A673 (cell line): ENCODE measurements at places on chromosomes 12 and 14.
A peak's percentile ranks its signal among the peaks of the same experiment; 100 is the strongest.

- H3K4me1 ChIP-seq = no peaks in the 10 kb centered on the region
- no peaks in the 10 kb centered on the region for H3K27me3 ChIP-seq
- H3K36me3 ChIP-seq = no peaks in the 10 kb centered on the region
- no peak for DNase-seq
Observed at GRCh38 chr14:44271637-44272036, 235.4 kb downstream of the FSCB start.

DNA sequence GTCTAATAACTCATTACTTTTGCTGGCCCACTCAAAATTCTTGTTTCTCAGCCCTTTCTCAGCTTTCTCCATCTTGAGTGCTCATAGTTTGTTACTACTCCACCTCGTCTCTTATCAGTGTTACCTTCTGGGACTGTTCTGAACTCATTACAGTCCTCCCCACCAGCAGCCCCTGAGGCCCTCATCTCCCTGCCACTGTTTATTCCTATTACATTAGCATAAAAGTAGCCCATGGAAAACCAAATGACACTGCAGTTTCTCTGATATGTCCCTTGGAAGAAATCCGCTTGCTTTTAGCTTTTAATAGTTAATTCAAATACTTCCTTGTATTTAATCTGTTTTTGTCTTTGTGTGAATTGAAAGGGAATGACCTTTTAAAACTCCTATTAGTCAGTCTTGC lies 7.6 kb downstream of the AKAP6 start:
- H3K4me3 ChIP-seq = no peak overlapping the region
- H3K27me3 ChIP-seq = no peaks in the 10 kb centered on the region
- H3K27ac ChIP-seq = no peak overlapping the region
- no peaks in the 10 kb centered on the region for H3K36me3 ChIP-seq

DNA sequence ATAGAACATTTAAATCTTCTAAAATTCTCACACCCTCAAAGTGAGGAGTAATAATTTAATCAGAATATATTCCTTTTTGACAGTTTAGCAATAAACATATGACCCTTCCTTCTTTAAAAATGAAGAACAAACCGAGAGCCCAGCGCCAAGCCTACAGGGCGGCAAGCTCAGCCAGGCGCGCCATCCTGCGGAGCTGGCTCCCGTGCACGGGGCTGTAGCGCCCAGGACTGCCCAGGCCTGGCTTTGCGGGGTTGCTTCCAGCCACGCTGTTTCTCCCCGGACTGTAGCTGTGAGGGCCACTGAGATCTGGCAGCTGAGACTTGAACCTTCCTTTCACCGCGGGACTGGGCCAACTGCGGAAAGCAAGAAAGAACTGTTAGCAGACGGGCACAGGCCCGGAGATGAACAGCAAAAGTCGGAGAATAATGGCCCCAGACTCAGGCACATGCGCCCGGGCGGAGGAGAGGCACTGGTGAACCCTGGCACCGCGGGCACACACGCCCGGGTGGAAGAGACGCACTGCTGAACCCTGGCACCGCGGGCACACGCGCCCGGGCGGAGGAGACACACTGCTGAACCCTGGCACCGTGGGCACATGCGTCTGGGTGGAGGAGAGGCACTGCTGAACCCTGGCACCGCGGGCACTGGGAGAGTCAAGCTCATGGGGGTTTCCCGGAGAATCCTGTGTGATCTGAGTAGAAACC lies 16.6 kb downstream of the PGAM5 start:
- no peak for DNase-seq
- peaks cover 81% of the 10 kb centered on the region for H3K36me3 ChIP-seq
- H3K4me1 ChIP-seq = peaks cover 7% of the 10 kb centered on the region
- H3K27me3 ChIP-seq = no peaks in the 10 kb centered on the region
- no peak overlapping the region for H3K4me3 ChIP-seq
- H3K27ac ChIP-seq = no peak overlapping the region

- no peak overlapping the region for H3K27ac ChIP-seq
- DNase-seq = no peak
- H3K4me3 ChIP-seq = no peak overlapping the region
- H3K36me3 ChIP-seq = no peaks in the 10 kb centered on the region
- no peaks in the 10 kb centered on the region for H3K4me1 ChIP-seq
Observed at GRCh38 chr12:70448371-70448770, 82.3 kb downstream of the KCNMB4 start.

- H3K27me3 ChIP-seq = no peaks in the 10 kb centered on the region
- no peak overlapping the region for H3K4me3 ChIP-seq
- DNase-seq = no peak
- peaks cover 25% of the 10 kb centered on the region for H3K4me1 ChIP-seq
- H3K36me3 ChIP-seq = no peaks in the 10 kb centered on the region
- H3K27ac ChIP-seq = no peak overlapping the region
Observed at GRCh38 chr12:107331912-107332311, 238.6 kb upstream of the CRY1 start.

- H3K27ac ChIP-seq = no peak within 1 kb of the TSS
- no peaks in the 10 kb centered on the region for H3K27me3 ChIP-seq
- DNase-seq = no peak
- H3K4me3 ChIP-seq = no peak within 1 kb of the TSS
- no peaks in the 10 kb centered on the region for H3K4me1 ChIP-seq
Observed at GRCh38 chr12:12952036-12952435, at the start of gene GPRC5D. GPRC5D (minus strand) TSS chr12:12952170; CDS start chr12:12950384, 1,786 bp downstream.

DNA sequence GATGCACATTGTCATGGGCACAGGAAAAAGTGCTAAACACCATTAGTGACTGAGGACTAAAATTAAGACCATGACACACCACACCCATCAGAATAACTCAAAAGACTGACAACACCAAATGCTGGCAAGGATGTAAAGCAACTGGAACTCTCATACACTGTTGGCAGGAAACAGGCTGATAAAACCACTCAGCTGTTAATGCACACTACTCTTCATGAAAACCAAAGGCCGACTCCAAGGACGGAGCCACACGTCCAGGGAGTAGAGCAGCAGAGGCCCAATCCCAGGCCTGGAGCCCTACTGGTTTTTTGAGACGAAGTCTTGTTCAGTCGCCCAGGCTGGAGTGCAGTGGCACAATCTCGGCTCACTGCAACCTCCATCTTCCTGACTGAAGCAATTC lies 6.4 kb downstream of the RAD52 start:
- DNase-seq = no peak
- H3K27ac ChIP-seq = no peak overlapping the region
- no peaks in the 10 kb centered on the region for H3K4me1 ChIP-seq
- peaks cover 19% of the 10 kb centered on the region for H3K36me3 ChIP-seq

DNA sequence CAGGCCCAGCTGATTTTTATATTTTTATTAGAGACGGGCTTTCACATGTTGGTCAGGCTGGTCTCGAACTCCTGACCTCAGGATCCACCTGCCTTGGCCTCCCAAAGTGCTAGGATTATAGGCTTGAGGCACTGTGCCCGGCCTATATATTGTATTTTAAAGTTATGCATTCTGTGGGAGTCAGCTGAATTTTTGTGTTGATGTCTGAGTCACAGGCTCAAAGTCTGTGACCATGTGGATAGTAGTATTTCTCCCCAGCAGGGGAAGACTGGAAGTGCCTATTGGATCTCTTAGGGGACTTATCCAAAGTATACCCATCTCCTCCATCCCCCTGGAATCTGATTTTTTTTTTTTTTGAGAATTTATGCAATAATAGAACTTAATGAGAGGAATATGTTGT lies 43.8 kb upstream of the ATF1 start:
- no peaks in the 10 kb centered on the region for H3K27me3 ChIP-seq
- H3K4me1 ChIP-seq = peaks cover 3% of the 10 kb centered on the region
- no peak overlapping the region for H3K4me3 ChIP-seq

DNA sequence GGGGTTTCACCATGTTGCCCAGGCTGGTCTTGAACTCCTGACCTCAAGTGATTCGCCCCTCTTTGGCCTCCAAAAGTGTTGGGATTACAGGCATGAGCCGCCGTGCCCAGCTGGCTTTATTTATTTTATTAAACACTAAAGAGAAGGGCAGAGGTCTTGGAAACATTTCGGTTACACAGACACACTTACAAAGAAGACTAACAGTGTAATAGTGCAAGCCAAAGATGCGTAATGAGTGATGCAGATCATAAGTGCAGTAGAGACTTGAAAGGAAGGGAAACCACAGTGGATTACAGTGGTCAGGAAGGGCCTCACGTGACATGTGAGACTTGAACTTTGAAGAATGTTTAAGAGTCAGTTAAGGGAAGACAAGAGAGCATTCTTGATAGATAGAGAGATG lies 33.9 kb upstream of the CDK17 start:
- H3K4me1 ChIP-seq = no peaks in the 10 kb centered on the region
- H3K4me3 ChIP-seq = no peak overlapping the region
- H3K27me3 ChIP-seq = no peaks in the 10 kb centered on the region
- no peak for DNase-seq
- H3K27ac ChIP-seq = no peak overlapping the region

DNA sequence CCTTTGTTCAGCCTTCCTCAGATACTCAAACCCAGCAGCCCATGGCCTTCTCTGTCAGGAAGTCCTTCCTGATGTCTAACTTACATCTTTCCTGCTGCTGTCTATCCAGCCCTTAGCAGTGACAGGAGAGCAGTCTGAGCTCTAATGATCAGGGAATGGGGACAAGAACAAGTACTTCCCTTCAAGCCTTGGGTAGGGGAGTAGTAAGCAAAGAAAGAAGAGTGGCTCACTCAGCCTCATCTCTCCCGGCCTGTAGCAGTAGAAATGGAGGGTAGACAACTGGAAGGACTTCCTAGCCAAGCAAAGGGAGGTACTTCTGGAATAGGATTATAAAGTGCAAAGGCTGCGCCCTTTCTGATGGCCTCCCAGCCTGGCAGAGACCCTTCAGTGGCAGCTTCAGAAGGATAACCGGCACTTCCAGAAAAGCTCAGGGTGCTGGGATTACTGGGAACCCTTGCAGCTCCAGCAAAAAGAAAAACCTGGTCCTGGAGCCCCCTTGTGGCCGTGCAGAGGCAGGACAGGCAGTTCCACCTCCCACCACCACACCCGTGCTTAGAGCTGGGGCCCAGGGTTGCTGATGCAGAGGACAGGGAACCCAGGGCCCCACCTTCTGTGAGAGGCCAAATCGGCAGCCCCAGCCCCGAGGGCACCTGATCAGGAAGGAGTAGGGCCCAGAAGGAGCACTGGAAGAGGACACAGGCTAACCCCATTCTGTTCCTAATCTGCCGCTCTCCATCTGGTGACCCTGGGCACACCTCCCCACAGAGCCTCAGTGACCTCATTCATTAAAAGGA lies 12.4 kb upstream of the SMUG1 start:
- H3K27me3 ChIP-seq = no peaks in the 10 kb centered on the region
- H3K27ac ChIP-seq = no peak overlapping the region
- H3K4me1 ChIP-seq = peaks cover 16% of the 10 kb centered on the region
- peak; percentile 86 for DNase-seq
- no peaks in the 10 kb centered on the region for H3K36me3 ChIP-seq

DNA sequence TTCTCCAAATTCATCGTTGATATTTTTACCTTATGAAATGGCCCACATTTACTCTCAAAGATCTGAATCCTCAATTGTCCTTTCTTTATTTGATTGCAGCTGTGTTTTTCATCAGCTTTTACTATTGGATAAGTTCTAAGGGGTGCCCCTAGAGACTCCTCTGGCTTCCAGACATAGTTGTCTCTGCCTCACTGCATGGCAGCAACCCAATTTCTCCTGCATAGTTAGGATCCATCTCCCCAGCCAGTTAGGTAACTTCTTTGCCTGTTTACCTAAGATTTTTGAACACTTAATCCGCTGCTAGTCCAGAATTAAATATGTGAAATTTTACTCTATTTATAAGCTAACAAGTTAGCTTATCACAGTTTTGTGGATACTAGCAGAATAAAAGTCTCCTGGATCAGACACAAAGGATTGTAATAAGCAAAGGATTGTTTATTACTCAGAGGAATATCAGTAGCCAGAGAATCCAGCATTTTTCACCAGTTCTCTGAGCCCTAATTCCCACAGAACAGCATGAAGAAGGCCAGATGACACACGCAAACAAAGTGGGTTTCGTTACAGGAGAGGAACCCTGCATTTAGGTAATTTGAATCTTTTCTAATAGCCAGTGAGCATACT lies 101.1 kb downstream of the BBS10 start:
- no peak for DNase-seq
- H3K27ac ChIP-seq = no peak overlapping the region
- H3K4me1 ChIP-seq = no peaks in the 10 kb centered on the region
- H3K4me3 ChIP-seq = no peak overlapping the region
- H3K36me3 ChIP-seq = no peaks in the 10 kb centered on the region

GRCh38 chr12:8482571-8483061 lies 26.9 kb downstream of the CLEC6A start:
- H3K4me1 ChIP-seq = no peaks in the 10 kb centered on the region
- no peak overlapping the region for H3K27ac ChIP-seq
- no peak overlapping the region for H3K4me3 ChIP-seq

- no peaks in the 10 kb centered on the region for H3K27me3 ChIP-seq
- H3K4me3 ChIP-seq = no peak overlapping the region
- no peak for DNase-seq
- H3K4me1 ChIP-seq = no peaks in the 10 kb centered on the region
Observed at GRCh38 chr12:127716166-127716565, 550.8 kb upstream of the TMEM132C start.

- H3K36me3 ChIP-seq = no peaks in the 10 kb centered on the region
- DNase-seq = no peak
- peaks cover 11% of the 10 kb centered on the region for H3K4me1 ChIP-seq
- no peaks in the 10 kb centered on the region for H3K27me3 ChIP-seq
- H3K27ac ChIP-seq = no peak overlapping the region
Observed at GRCh38 chr12:93011100-93011499, 82.0 kb upstream of the EEA1 start.

DNA sequence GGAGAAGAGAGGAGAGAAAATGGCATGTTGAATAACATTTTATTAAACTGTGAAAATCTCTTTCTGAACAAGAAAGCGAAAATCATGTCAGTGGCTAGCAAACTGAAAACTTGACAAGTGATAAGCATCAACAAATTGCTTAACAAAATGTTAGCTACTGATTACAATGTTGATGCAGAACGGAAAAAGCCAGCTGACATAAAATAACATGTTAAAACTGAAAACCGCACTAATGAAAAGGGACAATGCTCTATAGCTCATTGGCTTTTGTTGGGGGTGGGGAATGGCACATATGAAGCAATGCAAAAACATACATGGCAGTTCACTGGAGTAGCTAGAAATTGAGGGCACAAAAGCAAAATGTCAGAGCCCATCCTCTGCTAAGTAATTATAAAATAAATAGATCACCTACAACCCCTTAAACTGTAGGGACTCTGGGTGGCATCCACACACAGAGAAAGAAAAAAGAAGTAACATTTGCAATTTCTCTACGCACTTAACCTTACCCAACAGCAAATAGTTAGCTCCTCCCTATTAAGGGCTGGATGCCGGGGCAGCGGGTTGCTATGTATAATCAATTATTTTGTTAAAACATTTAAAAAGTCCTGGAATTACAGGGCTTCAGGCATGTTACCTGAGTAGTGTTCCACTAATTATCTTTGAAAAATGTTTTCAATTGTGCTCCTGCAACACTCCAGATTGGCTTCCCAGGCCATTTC lies 129.2 kb upstream of the USP15 start:
- H3K27ac ChIP-seq = no peak overlapping the region
- peaks cover 28% of the 10 kb centered on the region for H3K4me1 ChIP-seq
- H3K27me3 ChIP-seq = no peaks in the 10 kb centered on the region
